ENCODE measurements at places on chromosomes 5 and 9.

- no peak for DNase-seq
Observed at GRCh38 chr5:1551426-1552301, 27.9 kb upstream of the LPCAT1 start.

GRCh38 chr5:118598311-118598710 is 390.0 kb downstream of the DTWD2 start:
- no peak for DNase-seq

DNA sequence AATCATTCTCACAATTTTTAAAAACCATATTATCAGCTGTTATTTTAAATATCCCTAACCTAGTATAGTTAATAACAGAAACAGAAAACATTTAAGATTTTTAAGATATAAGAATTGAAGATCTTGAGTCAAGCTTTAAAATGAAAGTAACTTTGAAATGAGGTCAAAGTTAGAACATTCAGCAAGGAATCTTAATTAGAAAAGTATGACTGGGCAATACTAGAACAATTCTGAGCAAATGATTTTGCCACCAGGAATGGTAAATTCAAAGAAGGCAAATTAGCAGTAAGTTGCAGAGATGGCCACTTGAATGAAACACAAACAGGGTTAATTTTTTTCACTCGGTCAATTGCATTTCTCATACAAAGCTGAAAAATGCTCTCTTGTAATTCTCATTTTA is 117.9 kb downstream of the NXNL2 start:
- DNase-seq = no peak

DNA sequence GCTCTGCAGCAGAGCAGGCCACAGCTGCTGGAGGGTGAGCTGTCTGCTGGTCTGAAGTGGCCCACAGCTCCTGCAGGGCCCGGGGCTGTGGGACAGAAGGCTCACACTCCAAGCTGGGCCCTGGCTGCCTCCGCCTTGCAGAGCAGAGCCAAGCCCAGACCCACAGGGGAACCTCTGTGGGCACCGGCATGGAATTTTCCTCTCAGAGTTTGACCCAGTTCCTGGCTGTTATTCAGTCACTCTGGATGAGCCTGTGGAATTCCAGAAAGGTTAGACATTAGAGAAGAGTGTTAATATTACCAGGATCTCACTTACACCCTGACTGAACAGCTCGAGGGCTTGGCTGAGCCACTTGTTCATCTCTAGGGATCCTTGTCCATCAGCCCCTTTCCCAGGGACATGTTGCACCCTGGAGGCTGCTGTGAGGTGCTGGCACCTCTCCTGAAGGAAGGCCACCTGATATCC is 17.5 kb downstream of the IL9 start:
- no peak for DNase-seq

DNA sequence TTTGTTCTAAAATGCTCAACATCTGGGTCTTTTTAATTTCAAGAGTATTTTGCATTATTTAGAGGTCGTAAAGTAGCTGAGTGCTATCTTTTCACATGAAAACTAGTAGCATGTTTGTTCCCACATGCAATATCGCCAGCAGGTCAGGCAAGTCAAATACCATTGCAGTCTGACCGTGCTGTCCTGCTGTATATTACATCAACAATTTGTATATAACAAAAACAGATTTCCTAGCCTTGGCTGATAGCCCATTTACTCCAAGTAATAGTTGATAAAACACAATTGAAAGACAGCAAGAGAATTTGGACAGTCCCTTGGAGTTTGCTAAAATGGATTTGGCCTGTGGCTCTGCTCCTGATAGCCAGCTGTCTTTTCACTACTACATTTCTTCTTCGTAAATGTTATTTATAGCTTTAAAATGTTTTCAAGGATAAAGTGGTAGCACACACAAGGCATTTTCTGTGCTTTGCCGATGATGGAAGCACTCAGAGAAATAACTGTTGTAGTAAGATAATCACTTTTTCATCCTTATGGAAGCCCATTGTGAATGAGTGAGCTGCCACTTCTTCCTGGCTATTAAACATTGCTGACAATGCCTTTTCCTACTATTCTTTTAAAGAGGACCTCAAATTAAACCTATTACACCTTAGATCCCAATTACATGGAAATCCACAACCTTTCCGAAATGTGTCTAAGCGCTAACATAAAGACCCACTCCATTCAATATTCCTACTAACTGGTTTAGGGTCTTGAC is 992.1 kb downstream of the MAT2B start:
- DNase-seq = no peak

DNA sequence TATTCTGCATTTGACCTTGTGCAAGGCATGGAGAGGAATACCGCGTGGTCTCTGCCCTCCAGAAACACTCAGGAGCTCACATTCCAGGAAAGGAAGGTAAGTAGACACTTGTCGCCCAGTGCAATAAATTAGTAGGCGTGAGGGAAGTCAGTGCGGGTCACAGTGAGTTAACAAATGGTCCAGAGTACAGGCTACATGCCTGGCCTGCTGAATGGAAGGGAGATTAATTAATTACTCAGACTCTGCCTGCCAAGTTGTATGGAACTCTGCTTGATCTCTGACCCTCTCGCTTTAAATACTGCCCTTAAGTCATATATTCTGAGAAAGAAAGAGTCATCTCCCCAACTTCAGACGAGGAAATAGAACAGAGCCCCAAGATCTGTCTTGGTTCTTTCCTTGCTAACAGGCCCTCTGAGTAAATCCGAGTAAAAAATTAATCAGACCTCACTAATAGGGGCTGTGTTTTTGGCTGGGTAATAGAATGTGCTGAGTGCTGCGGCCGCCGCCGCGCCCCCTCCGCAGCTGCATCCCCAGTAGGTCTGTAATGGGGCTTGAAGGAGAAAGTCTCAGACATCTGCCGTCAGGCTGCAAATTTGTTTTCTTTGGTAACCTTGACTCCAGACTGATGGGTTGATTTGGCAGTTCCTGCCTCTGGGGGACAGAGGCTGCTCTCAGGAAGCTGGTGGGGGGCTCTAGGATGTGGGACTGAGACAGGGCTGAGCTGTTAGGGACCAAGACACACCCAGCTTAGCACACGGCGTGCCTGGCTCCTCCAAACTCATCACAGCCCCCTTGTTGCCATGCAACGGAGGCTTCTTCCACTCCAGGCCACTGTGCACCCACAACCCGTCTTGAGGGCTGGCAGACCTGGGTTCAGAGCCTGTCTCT is 144.4 kb downstream of the NSG2 start:
- DNase-seq = no peak

DNA sequence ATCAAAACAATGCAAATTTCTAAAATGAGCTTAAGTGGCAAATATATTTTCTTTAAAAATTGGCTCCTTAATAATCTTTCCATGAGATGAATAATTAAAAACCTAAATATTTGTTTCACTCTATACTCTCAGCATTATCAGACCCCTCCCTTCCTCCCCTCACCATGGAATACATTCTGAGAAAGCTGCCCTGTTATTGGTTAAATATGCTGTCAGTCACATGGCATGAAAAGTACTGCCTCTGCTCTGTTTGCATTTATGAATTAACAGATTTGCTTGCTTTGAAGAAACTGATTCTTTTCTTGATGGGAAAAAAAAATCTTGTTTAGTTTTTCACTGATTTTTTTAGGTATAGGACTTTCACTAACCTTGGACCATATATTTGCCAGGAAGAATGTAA is 17.0 kb upstream of the RPS23 start:
- no peak for DNase-seq

DNA sequence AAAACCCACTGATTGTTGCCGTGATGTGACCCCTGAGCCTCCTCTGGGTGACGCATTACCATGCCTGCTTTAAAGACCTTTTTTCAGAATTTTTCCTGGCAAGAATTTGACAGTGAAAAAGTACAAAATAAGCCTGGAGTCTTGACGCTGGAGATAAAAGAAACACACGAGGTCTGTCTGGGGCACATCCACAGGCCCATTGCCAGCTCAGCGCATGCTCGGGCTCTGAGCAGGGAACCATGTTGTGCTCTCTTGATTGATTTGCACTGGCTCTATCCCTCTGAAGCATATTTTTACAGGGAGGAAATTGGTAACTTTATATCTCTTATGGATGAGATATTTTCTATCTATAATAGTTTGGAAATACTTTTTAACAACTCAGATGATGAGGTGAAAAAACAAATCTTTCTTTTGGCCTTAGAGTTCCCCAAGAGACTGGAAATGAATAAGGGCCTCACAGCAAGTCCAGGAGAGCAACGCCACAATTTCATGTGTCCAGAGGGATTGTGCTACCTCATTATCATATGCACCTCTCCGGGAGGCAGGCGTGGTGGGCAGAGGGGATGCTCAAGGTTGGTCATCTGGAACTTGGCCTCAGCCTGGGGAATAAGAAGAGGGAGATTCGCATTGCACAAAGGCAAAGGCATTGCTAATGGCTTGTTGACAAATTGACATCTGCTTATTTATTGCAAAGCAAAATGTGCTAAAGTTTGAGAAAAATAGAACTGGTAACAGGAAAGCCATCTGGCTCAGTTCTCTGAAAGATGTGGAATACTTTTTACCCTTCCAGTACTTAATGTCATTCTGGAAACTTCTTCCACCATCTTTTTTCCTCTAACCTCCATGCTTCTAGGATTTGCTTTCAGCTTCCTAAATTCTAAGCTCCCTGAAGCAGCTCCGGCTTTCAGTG is 183.8 kb downstream of the PJA2 start:
- no peak for DNase-seq

DNA sequence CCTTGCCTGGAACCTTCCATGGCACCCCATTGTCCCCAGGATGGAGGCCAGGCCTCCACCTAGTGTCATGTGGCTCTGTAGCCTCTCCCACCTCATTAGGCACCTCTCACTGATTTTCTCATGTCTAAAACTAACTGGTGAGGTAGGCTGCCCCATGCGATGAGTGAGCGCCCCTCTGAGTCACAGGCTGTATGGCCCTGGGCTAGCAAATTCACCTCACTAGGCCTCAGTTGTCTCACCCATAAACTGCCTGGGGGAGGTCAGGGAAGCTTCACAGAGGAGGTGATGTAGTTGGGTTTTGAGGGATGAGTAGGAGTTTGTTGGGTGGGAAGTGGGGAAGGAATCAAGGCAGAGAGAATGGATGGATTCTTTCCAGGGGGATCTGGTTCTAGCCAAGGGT is 8.8 kb downstream of the RXRA start:
- DNase-seq = no peak

DNA sequence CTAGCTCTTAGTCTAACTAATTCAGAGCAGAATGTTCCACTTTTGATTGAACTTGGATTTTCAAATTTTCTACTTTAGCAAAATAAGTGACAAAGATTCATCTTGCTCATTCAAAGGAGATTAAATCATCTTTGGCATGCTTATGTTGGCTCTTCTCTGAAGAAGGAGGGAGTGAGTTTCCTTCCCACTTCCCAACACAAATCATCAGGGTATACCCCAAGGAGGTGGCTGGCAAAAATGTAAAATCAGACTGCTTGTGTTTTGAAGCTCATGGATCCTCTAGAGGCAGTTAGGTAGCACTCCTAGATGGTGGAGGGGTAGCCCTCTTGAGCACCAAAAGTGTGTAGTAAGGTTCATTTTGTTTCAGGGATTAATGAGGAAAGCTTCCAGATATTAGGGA is 343.1 kb downstream of the OSTF1 start:
- no peak for DNase-seq

DNA sequence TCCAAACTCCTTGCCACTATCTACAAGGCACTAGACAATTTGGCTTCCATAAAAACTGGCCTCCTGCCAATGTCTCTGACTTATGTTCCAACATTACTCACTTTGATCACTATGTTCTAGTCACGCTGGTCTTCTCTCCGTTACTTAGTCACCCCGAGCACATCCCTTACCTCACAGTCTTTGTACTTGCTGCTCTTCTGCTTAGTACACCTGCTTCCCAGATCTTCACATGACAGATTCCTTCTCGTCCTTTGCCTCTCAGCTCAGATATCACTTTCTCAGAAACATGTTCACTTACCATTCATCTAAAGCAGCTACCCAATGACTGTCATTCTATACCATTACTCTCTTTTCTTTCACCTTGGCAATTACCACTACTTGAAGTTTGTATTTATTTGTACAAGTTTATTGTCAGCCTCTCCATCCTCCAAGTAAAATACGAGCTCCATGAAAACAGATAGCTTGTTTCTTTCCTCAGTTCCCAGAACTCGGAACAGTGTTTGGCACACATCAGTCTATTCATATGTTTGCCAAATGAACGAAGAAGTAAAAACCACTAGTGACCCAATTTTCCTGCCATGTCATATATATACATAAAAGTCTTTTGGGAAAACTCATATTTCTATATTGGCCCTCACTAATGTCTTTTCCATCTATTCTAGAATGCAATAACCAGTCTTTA is 5.9 kb upstream of the SLC22A5 start:
- no peak for DNase-seq

GRCh38 chr5:53613536-53613935 is 53.1 kb downstream of the NDUFS4 start:
- DNase-seq = no peak

DNA sequence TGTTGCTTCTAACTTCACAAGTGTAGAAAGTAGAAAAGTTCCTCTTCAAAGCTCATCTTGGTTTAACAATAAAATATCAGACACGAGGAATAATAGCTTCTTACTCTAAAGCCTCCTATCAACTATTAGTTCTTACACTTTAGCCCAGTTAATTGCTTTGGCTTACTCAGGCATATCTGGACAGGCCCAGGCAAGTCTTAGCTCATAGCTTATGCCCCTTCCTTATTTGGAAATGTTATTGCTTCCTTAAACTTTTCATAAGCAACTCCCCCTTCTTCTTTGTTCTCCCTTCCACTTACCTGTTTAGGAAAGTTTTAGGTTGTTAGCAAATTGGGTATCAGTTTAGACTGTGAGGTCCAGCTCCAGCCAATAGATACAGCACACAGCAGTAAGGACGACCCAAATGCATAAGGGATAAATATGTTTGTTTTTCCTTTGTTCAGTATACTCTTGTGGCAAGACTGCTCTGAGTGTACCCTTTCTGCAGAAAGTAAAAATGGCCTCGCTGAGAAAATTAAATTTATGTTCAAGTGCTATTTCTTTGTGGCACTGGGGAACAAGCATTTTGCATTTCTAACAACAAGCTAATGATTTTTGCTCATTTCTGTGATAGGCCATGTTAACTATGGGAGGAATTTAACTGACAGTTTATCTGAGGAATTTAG is 162.1 kb downstream of the SMC2 start:
- no peak for DNase-seq

GRCh38 chr9:123880420-123880819 is 49.5 kb downstream of the DENND1A start:
- DNase-seq = no peak

GRCh38 chr5:90338712-90339372 is 70.7 kb downstream of the CETN3 start:
- DNase-seq = no peak

- DNase-seq = no peak
Observed at GRCh38 chr9:22413884-22414283, 32.7 kb upstream of the DMRTA1 start.

- DNase-seq = no peak
Observed at GRCh38 chr9:14538526-14538925, 154.7 kb downstream of the ZDHHC21 start.
